ENCODE measurements at places on chromosomes 1 and 21. TPM values are rescaled to one million over a fixed set of nuclear protein-coding genes. Genes with fewer than 3 reads are reported as not detected.

DNA sequence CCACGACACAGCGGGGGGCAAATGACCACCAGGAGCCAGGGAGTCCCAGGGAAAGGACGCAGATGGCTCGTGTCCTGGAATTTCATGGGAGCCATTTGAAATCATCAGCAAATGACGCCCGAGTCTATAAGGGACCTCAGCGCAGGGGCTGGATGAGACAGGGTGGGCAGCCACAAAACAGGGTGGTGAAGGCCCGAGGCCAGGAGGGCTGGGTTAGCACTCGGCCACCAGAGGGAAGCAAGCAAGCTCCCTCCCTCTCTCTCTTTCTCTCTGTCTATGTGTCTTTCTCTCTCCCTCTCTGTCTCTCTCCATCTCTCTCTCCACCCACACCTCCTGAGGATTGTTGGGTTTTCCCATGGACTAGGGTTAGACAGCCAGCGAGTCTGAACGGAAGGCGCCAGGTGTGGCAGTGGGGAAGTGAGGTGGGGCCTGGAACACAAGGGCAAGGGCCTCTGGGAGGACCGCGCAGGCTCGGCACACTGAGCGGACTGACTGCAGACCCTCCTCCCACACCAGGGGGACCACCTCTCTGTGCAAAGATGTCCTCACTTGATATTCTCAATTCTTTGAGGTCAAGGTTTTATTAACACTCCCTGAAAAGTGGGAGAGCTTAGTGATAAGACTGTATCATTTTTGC lies 73.8 kb upstream of the TMPRSS2 start:
- no peak for DNase-seq

DNA sequence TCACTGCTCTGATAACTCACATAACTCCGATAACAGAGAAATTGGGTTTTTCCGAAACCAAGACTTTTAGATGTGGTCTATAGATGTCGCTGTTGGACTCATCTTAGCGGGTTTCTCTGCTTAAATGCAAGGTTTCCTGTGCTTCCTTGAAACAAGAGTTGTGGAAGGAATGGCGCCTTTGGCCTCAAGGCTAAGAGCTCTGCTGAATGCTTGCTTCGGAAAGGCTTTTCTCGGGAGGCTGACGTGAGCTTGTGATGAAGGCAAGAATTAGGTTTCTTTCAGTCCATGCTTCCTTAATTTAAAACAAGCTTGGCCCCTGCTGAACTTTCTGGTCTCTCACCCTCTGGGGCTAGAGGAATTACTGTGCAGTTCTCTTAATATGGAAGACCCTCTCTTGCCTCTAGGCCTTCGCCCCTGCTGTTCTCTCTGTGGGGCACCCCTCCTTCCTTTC lies 113.5 kb downstream of the MAP3K21 start:
- no peak for DNase-seq

The RNF223 gene
- total RNA-seq = not detected

The PRELP gene
- total RNA-seq = not detected

GRCh38 chr1:45348609-45348965 lies 8.3 kb upstream of the MUTYH start:
- no peak for DNase-seq

The EFNA1 gene
- 0.25 TPM for total RNA-seq

The TFAP2E gene
- total RNA-seq = 1.2 TPM

GRCh38 chr1:1205769-1206375 lies 520 bp downstream of the TNFRSF18 start:
- no peak for DNase-seq

DNA sequence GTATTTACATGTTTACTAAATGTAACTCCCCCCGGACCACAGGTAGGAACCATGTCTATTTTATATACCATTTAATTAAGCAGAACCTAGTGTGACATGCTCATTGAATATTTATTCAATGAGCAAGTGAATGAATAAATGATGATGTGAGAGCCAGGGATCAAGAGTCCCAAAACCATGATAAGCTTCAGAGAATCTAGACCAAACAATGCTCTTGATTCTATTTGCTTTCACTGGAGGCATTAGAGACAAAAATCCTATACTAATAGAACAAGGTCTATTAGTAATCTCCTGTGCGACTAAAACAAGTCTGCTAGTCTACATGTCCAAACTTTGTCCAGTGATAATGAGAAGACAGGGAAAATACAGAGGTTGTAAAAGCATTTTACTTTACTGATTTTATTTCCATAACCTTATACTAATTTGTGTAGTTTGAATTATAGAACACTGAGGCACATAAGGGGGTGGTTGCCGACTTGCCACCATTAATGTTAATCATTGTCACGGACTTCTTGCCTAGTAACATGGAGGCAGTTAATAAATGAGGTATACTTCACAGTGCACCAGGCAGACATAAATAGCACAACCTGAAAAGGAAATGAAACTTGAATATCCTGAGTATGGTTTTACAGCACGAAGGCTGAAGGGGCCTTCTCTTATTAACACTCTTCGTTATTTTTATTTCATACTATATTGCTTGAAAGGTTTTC lies 69.8 kb downstream of the TBX15 start:
- DNase-seq = no peak
